ENCODE measurements at places on chromosomes 2 and 18.

DNA sequence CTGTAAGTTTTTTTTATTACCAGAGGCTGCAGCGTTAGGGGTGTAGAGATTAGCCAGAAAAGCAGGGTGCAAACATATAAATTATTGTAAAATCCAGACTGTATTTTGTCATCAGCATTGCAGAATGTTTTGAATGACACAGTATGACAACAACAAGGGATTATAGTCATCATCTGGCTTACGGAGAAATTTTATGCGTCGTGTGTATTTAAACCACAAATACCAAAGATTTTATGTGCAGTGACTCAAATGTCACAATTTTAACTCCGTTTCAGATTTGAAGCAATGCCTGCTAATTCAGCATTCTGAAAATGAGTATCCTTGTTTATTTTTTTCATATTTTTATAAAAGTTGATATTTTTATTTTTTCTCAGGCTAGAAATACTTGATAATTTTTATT, 19.4 kb upstream of the TMX3 start:
- DNase-seq: no peak

DNA sequence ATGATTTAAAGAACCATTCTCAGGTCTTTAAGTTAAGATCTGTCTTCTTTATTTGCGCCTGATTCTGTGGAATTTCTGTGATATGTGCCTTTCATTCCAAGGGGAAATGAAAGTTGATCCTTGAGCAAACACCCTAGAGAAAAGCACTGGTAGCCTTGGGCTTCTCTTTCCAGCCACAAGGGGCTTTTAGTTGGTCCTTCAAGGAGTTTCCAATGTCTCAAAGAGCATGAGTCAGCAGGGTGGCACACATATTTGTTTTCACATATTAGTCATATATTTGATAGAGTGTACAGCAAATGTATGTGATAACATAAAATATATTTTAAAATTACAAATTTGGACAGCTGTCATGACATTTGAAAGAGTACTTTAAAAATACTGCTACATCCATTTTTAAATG, 339.5 kb downstream of the TXNL1 start:
- DNase-seq: no peak

- DNase-seq: no peak
Observed at GRCh38 chr2:240928476-240929363, 22.6 kb downstream of the CROCC2 start.

DNA sequence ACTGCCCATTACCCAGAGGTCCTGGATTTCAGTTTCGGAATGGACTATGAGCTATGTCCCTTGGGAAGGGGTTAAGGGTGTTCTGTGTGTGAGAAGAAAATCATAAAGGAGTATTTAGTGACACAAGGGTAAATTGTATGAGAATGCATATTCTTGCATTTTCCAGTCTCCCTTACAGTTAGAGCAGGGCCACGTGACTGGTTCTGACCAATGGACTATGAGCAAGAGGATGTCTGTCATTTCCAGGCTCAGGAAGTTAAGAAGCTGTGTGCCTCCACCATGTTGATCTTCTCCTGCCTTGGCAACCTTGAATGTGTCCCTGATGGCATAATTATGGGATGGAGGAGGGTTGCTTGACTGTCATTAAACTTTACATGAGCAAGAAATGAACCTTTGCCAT, 94.9 kb downstream of the DHRS9 start:
- no peak for DNase-seq

All from activated T-helper 2 cell treated with anti-CD3 and anti-CD28 coated beads, Interferon-gamma antibody, Interleukin-2, Interleukin-4, amounts not matched to agents 10 μg/mL and 5 μg/mL and 100 μg/mL, durations not matched to agents 14 hours and 24 hours and 36 hours (primary cell).